Brain (organoid and tissue), 16 donors: ENCODE measurements at places on chromosomes 3 and 15. TPM values are rescaled to one million over a fixed set of nuclear protein-coding genes. Genes with fewer than 3 reads are reported as not detected.

DNA sequence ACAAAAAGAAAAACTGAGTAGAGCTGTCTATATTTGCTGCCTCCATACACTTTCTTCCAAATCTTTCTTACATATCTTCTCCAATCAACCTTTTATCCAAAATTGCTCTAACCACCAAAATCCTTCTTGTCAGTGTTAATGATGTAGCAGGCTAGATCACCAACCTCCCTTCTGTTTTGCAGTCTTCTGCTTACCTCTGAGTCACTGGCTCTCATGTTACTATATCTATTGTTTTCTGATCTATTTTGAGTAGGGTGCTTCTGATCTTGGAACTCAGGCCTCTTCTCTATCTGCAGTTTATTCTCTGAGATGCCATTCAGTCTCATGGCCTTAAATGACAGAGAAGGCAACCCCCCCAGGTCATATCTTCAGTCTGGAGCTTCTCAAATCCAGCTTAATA, 26.3 kb upstream of the AADAC start:
- DNase-seq, result no peak

GRCh38 chr15:84934942-84935729, 46.5 kb upstream of the PDE8A start:
- no peak for DNase-seq

- DNase-seq, result no peak
Observed at GRCh38 chr15:84402856-84403608, 167.5 kb downstream of the GOLGA6L4 start.

- DNase-seq, result no peak
Observed at GRCh38 chr3:13122081-13123012, 49.1 kb upstream of the IQSEC1 start.

The C3orf85 gene
- not detected for polyA plus RNA-seq

The BFSP2 gene
- 1.0 TPM for polyA plus RNA-seq

The P2RY12 gene
- 3.1 TPM for polyA plus RNA-seq

The CSPG4 gene
- 11.3 TPM for polyA plus RNA-seq
